ENCODE measurements at places on chromosomes 3 and 15.

- DNase-seq, result no peak
These were observed 13.1 kb downstream of the TNK2 start for GRCh38 chr3:195895078-195895860.

DNA sequence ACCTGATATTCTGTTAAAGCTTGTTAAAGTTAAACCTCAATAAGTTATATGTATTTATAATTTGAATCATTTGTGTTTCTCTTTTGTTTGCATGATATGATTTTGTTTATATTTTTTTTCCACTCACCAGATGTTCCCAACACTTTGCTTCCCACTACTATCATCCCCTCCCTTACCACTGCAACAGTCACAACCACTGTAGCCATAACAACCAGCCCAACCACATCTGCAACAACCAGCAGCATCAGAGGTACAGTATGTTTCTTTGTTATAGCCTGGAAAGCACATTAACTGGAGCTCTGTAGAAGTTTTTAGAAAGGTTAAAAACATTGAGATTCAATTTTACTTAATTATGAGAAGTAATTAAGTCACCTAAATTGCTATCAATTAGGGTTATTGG, 1011.9 kb downstream of the VGLL3 start:
- DNase-seq, result no peak

DNA sequence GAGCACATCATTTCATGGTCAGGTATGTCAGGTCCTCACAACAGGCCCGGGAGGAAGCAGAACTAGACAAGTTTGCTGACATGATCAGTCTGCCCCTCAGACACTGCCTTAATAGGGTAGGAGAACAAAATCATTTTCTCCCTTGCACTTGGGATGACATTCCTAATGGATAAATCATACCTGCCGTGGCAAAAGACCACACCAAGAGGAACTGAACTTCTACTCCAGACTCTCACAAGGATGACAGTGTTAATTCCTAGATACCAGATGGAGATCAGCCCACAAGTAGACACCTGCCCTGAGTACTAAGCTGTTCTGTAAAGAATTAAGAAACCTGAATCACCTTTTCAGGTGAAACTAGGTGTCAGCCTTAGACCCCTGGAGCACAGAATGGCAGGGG, 19.5 kb downstream of the SIAH2 start:
- no peak for DNase-seq

- no peak for DNase-seq
These were observed 30.3 kb downstream of the TPRA1 start for GRCh38 chr3:127560051-127560787.

DNA sequence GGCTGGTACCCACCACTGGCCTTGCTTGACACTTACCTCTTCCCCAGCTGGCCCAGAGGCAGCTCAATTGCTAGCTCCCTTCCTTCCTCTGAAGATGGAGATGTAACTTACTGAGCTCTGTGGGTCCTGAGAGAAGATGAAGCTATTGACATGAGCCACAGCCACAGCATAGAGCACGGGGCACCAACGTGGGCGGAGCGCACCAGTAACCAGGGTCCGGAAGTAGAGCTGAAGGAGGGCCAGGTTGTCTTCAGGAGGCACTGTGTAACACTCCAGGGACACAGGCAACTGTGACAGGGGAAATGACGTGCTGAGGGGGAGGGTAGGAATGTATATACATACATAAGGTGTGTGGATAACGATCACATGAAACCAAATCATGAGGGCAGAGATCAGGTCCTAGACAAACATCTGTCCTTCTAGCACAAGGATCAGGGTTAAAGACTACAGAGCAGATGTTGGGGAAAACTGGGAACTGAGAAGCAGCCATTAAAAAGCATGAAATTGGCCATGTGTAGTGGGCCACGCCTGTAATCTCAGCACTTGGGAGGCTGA, 4.3 kb upstream of the LTK start:
- DNase-seq, result no peak

DNA sequence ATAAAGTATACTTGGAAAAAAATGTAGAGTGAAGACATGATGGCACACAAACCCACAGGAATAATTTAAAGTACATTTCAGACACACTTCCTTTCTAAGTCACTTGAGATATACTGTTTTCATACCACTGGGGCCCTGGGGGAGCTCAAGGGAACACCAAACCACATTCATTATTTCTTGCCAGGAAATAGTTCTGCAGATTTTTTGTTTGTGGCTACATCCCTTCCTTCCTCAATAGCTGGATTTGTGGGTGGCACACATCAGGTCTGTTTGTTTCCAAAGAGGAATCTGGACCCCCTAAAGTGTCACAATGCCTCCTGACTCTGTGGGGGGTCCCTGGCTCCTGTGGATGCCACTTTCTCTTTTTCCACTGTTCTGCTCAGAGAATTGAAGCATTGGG, 153.5 kb upstream of the COL8A1 start:
- DNase-seq, result no peak
